Astrocyte (in vitro differentiated cells and primary cell): ENCODE measurements at places on chromosomes 7 and 10. TPM values are rescaled to one million over a fixed set of nuclear protein-coding genes. Genes with fewer than 3 reads are reported as not detected.
A peak's percentile ranks its signal among the peaks of the same experiment; 100 is the strongest.

- no peak overlapping the region for H3K27ac ChIP-seq
- H3K4me3 ChIP-seq = no peak overlapping the region
- H3K36me3 ChIP-seq = no peaks in the 10 kb centered on the region
- DNase-seq = no peak
- no peaks in the 10 kb centered on the region for H3K4me1 ChIP-seq
Measured at GRCh38 chr7:112022128-112022527, 184.1 kb downstream of the DOCK4 start.

DNA sequence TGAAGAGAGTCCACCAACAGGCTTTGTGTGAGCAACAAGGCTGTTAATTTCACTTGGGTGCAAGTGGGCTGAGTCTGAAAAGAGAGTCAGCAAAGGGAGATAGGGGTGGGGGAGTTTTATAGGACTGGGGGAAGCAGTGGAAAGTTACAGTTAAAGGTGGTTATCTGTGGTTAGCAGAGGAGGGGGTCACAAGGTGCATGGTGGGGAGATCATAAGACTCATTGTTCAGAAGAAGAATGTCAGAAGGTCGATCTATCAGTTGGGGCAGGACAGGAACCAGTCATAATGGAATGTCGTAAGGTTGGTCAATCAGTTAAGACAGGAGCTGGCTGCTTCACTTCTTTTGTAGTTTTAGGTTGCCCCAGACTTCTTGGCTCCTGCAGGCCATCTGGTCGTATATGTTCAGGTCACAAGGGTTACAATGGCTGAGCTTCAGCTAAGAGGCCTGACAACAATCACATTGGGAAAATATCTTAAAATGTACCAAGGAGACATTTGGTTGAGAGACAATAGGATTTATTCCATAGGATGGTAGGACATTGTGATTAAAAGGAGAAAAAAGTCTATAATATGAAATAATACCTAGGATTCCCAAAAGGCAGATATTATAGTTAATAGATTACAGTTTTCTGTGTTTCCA is 356.4 kb downstream of the ANKRD7 start:
- no peaks in the 10 kb centered on the region for H3K36me3 ChIP-seq
- no peaks in the 10 kb centered on the region for H3K4me1 ChIP-seq
- H3K27ac ChIP-seq = no peak overlapping the region
- no peak for DNase-seq
- no peaks in the 10 kb centered on the region for H3K27me3 ChIP-seq
- H3K4me3 ChIP-seq = no peak overlapping the region

GRCh38 chr7:157759246-157759805 is 422.5 kb downstream of the DNAJB6 start:
- H3K27ac ChIP-seq = no peak overlapping the region
- H3K36me3 ChIP-seq = no peaks in the 10 kb centered on the region
- H3K4me3 ChIP-seq = no peak overlapping the region
- no peaks in the 10 kb centered on the region for H3K27me3 ChIP-seq

- H3K4me3 ChIP-seq = no peak overlapping the region
- peaks cover 12% of the 10 kb centered on the region for H3K27me3 ChIP-seq
- H3K27ac ChIP-seq = no peak overlapping the region
- DNase-seq = no peak
- H3K4me1 ChIP-seq = no peaks in the 10 kb centered on the region
Measured at GRCh38 chr7:22110881-22111280, 165.2 kb upstream of the CDCA7L start.

- H3K4me1 ChIP-seq = no peaks in the 10 kb centered on the region
- DNase-seq = no peak
- no peak overlapping the region for H3K27ac ChIP-seq
- no peaks in the 10 kb centered on the region for H3K27me3 ChIP-seq
- H3K36me3 ChIP-seq = no peaks in the 10 kb centered on the region
- no peak overlapping the region for H3K4me3 ChIP-seq
Measured at GRCh38 chr10:55519264-55519663, 718.2 kb upstream of the PCDH15 start.

GRCh38 chr7:13442226-13442625 is 547.2 kb downstream of the ETV1 start:
- no peak overlapping the region for H3K27ac ChIP-seq
- no peak for DNase-seq
- no peaks in the 10 kb centered on the region for H3K4me1 ChIP-seq
- H3K36me3 ChIP-seq = no peaks in the 10 kb centered on the region

GRCh38 chr7:30804078-30804661 is 33.0 kb downstream of the MINDY4 start:
- H3K27ac ChIP-seq = no peak overlapping the region
- H3K4me3 ChIP-seq = no peak overlapping the region
- peaks cover 7% of the 10 kb centered on the region for H3K27me3 ChIP-seq
- no peaks in the 10 kb centered on the region for H3K36me3 ChIP-seq
- peak; percentile 95 for DNase-seq
- peaks cover 34% of the 10 kb centered on the region for H3K4me1 ChIP-seq

DNA sequence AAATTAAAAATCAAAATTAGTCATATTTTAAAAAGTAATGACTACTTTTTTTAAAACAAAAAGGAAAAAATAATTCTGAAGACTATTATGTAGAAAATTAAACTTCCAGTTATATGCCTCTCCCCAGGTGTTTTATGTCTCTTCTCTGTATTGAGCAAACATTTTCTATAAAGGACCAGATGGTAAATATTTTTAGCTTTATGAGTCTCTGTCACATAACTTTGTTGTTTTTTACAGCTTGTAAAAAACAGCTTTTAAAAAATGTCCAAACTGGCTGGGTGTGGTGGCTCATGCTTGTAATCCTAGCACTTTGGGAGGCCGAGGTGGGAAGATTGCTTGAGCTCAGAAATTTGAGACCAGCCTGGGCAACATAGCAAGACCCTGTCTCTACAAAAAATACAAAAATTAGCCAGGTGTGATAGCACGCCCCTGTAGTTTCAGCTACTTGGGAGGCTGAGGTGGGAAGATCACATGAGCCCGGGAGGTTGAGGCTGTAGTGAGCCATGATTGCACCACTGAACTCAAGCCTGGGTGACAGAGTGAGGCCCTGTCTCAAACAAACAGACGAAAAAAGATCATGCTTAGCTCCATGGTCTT is 23.5 kb downstream of the GARS1 start:
- DNase-seq = no peak
- no peak overlapping the region for H3K27ac ChIP-seq
- H3K4me1 ChIP-seq = peaks cover 5% of the 10 kb centered on the region
- H3K4me3 ChIP-seq = no peak overlapping the region

- H3K4me3 ChIP-seq = no peak overlapping the region
- H3K36me3 ChIP-seq = no peaks in the 10 kb centered on the region
- no peak for DNase-seq
- H3K27me3 ChIP-seq = no peaks in the 10 kb centered on the region
Measured at GRCh38 chr10:49784681-49785080, 22.6 kb upstream of the OGDHL start.

DNA sequence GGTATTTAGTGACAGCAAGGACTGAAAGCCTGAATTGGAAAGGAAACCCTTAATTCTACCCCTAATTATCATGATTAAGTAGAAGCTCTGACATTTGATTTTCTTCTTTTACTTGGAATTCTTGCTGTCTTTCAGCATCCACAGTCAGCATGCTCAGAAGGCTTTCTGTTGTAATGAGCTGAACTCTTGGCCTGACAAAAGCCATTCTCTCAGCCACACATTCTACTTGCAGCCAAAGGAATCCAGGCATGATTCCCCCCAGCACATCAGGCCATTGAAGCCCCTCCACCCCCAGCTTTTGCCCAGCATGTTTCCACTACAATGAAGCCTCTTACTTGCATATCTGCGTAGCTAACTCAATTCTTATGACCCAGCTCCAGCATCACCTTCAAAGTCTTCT is 94.3 kb upstream of the FRMD4A start:
- DNase-seq = no peak
- no peaks in the 10 kb centered on the region for H3K27me3 ChIP-seq
- no peaks in the 10 kb centered on the region for H3K4me1 ChIP-seq
- no peak overlapping the region for H3K27ac ChIP-seq
- H3K36me3 ChIP-seq = no peaks in the 10 kb centered on the region

GRCh38 chr7:88306590-88307048 is at the start of gene STEAP4:
TSS of gene STEAP4 (minus strand) at chr7:88306894. CDS start at chr7:88284269, 22,625 bp downstream.
- H3K36me3 ChIP-seq = no peaks in the 10 kb centered on the region
- peak within 1 kb of the TSS; percentile 33 for H3K4me3 ChIP-seq
- no peak within 1 kb of the TSS for H3K27ac ChIP-seq

GRCh38 chr7:112503361-112503972 is 22.7 kb downstream of the LSMEM1 start:
- H3K27ac ChIP-seq = no peak overlapping the region
- no peaks in the 10 kb centered on the region for H3K4me1 ChIP-seq
- no peaks in the 10 kb centered on the region for H3K36me3 ChIP-seq
- no peak overlapping the region for H3K4me3 ChIP-seq
- no peak for DNase-seq
- no peaks in the 10 kb centered on the region for H3K27me3 ChIP-seq

GRCh38 chr7:17545348-17545747 is 246.9 kb downstream of the AHR start:
- no peak overlapping the region for H3K27ac ChIP-seq
- no peaks in the 10 kb centered on the region for H3K4me1 ChIP-seq
- no peaks in the 10 kb centered on the region for H3K27me3 ChIP-seq
- H3K4me3 ChIP-seq = no peak overlapping the region
- no peaks in the 10 kb centered on the region for H3K36me3 ChIP-seq
- peak; percentile 59 for DNase-seq

DNA sequence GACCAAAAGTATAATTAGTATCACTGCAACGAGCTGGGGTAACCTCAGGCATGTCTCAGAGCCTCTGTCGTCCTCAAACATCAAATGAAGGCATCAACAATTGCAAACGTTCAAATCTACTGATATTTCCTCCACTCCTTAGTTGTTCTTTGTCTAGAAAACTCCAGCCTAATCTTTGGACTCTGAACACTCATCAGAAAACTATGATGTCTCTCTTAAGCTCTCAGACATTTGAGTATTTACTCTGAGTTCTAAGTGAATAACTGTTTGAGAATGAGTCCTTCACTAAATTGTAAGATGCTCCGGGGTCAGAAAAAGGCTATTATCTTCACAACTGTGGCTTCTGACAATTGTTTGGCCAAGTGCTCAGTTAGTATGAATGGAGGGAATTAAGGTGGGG is 536.4 kb downstream of the NRG3 start:
- DNase-seq = peak; percentile 6
- no peaks in the 10 kb centered on the region for H3K27me3 ChIP-seq
- H3K4me3 ChIP-seq = no peak overlapping the region
- no peaks in the 10 kb centered on the region for H3K4me1 ChIP-seq

DNA sequence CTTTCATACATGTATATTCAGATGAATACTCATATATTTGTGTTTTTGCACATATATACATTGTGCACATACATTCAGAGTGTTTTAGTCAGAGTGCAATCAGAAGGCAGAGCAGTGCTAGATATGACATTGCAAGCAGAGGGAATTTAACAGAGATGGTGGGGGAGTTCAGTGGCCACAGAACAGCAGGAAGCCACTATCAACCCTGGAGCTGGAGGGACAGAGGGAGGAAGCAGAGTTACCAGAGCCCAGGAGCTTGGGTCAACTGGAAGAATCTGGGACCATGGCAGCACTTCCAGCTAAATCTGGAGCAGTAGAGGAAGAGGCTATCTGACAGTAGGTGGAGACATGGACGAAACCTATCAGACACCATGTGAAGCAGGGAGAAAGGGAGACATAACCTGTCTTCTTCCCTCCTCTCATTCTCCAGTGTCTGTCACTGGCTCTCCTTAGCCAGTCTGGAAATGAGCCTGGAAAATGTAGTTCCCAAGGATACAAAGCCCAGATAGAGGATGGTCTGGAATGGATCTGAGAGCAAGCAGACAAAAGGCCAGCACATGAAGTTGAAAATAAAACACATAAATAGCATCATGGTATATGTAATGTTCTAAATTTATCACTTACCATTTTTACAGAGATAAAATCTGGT is 33.6 kb upstream of the HERPUD2 start:
- no peak overlapping the region for H3K4me3 ChIP-seq
- H3K4me1 ChIP-seq = no peaks in the 10 kb centered on the region
- H3K27ac ChIP-seq = no peak overlapping the region
- DNase-seq = no peak
- peaks cover 3% of the 10 kb centered on the region for H3K27me3 ChIP-seq

DNA sequence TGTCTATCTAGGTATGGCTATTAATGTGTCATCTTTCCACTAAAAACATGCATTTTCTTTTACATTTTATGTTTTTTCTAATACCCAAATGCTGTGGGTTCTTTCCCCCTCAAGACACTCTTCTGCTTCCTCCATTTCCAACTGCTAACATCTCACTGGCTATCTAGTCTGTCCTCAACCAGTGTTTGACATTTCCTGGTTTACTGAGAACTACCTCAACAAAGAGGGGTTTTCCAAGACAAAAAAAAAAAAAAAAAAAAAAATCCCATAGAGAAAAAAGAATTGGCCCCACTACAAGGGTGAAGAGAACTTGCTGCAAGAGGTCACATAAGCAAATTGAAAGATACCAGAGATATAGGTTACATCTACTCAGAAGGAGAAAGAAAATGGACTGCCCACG is 359.7 kb downstream of the CRPPA start:
- DNase-seq = no peak
- H3K27ac ChIP-seq = no peak overlapping the region
- H3K36me3 ChIP-seq = no peaks in the 10 kb centered on the region
- peaks cover 9% of the 10 kb centered on the region for H3K4me1 ChIP-seq
- H3K27me3 ChIP-seq = peaks cover 30% of the 10 kb centered on the region

DNA sequence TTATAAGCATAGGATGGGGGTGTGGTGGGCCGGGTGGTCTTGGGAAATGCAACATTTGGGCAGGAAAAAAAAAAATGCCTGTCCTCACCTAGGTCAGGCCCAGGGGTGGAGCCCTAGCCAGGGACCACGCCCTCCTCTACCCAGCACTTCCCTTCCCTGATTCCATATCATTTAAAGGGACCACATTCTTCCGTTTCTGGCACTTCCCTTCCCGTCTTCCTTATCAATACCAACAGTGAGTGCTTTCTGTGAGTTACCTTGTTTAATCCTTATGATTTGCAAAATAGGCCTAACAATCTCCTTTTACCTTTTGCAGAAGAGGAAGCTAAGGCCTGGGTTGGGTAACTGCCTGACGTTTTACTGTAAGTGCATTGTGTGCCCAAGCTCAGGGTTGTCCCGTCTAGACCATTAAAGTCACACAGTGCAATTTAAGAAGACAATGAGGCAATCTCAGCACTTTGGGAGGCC is 16.7 kb upstream of the C10orf95 start:
- no peak overlapping the region for H3K4me3 ChIP-seq
- no peak for DNase-seq
- H3K27ac ChIP-seq = no peak overlapping the region
- H3K36me3 ChIP-seq = no peaks in the 10 kb centered on the region
- no peaks in the 10 kb centered on the region for H3K4me1 ChIP-seq

GRCh38 chr7:66474441-66474840 is 154.2 kb upstream of the KCTD7 start:
- no peaks in the 10 kb centered on the region for H3K27me3 ChIP-seq
- no peaks in the 10 kb centered on the region for H3K4me1 ChIP-seq

The LRIT1 gene
- total RNA-seq = not detected in 2 replicates

The ETV1 gene
- 12.5 and 12.6 TPM in 2 replicates for total RNA-seq

The MYO1G gene
- 0.11 and 0.19 TPM in 2 replicates for total RNA-seq

The ASAH2 gene
- total RNA-seq = 1.4 and 2.4 TPM in 2 replicates
